ENCODE measurements at places on chromosomes 1 and 21. TPM values are rescaled to one million over a fixed set of nuclear protein-coding genes. Genes with fewer than 3 reads are reported as not detected.

DNA sequence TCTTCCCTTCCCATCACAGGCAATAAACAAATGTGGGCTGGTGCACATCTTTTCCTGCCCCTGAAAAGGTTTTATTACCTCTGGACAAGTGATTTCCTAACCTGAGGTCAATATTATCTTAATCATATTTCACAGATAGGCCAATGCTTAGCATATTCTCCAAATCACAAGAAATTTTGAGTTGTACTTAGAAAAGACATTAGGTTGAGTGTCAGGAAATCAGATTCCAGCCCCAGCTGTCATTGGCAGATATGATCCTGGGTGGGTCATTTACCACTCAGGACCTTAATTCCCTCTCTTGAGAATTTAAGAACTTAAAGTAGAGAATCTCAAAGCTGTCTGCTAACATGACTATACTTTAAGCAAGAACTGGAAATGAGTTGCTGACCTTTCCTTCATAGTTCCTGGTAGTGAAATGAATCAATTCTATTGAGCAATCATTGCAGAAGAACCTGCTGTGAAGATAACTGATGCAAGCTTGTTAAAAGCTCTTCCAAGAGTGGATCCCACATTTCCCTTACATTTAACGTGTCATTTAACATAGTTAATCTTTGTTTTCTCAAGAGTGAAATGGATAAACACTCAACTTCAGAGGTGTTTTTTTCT lies 46.4 kb upstream of the CR2 start:
- no peak for DNase-seq

DNA sequence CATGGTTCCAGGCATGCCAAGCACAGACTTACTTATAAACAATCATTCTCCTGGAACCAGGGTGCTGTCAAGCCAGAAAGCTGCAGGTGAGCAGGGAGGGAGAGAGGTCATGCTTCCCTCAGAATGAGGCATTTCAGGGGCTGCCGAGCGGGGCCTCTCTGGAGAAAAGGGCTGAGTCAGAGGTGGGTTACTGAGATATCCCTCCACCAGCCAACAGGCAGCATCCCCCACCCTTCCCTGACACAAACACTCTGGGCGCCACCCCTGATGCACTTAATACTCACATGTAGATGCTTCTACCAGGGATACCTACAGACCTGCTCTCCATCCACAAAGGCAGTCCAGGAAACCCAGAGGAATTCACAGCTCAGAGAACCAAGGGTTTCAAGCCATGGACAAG lies 13.1 kb downstream of the STK40 start:
- no peak for DNase-seq

DNA sequence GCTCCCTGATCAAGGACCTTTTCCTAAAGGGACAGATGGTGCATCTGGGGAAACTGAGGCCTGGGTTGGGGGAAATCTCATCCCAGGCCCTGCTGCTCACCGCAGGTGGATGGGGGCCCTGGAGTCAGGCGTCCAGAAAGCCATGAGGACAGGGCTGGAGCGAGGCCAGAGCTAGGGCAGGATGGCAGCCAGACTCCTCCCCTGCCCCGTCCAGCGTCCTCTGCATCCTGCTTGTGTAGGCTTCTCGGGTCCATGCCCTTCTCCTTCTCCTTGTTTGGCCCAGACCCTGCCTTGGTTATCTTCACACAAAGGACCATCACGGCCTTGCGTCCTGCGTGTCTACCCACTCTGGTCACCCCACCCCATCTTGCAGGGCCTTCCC lies 43.0 kb downstream of the TRIM11 start:
- DNase-seq = no peak

DNA sequence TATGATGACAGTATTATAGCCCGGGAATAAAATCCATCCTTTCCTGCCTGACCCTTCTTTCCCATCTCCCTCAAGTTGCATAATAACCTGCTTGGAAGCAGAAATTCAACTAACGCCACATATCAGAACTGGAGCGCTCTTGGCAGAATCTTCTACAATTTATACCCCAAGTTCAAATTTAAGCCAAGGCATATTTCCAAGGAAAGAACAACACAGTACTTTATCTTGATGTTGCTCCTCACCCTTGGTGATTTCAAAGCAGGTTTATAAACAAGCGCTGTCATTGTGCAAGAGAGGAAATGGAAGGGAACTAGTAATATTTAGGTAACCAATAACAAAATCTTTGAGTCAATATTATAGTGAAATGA lies 38.0 kb upstream of the PTGFRN start:
- no peak for DNase-seq

- DNase-seq = no peak
Observed at GRCh38 chr1:54989968-54990810, 8.5 kb upstream of the BSND start.

- DNase-seq = no peak
Observed at GRCh38 chr1:184975208-184975870, 1.0 kb upstream of the NIBAN1 start.

DNA sequence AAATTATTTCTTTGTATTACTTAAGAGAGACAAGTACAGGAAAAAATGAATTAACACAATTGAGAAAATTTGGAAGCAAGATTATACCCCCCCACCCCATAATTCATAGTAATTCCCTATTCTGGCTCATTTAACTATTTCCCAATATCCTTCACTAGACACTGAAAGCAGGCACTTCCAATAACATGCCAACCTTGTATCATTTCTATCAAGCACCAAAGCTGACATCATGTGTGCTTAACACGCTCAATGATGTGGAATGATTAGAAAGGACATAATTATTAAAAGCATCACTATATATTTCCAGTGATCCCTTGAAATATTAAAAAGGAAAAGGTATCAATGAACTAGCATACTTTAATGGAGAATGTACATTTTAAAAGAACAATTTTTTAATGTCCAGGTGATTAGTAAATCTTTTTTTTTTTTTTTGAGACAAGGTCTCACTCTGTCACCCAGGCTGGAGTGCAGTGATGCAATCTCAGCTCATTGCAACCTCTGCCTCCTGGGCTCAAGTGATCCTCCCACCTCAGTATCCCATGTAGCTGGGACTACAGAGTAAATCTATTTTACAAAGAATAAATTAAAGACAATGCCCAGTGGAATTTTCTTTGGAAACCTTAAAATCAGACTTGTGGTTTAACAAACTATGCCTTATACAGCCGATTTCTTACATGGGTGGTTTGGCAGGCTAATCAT lies 443.9 kb downstream of the DSCAM start:
- no peak for DNase-seq

DNA sequence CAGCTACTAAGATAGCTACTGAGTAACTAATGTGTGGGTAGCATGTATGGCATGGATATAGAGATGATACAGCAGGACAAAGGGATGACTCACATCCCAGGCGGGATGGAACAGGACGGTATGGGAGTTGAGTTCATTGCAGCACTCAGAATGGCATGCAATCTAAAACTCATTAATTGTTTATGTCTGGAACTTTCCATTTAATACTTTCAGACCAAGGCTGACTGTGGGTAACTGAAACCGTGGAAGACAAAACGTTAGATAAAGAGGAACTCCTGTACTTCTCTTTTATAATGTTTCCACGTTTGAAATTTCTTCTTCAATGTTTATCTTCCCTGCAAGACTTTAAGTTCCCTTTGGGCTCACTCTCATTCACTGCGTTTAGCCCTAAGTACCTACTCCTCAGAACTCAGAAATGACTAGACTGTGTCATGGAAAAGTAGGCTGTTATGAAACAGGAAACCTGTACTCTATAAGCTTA lies 151.9 kb downstream of the MAGI3 start:
- no peak for DNase-seq

GRCh38 chr1:63461661-63462230 lies 61.3 kb downstream of the ITGB3BP start:
- no peak for DNase-seq

GRCh38 chr1:153251988-153252387 lies 7.5 kb upstream of the LORICRIN start:
- no peak for DNase-seq

- no peak for DNase-seq
Observed at GRCh38 chr1:6790146-6790545, 4.9 kb downstream of the CAMTA1 start.

DNA sequence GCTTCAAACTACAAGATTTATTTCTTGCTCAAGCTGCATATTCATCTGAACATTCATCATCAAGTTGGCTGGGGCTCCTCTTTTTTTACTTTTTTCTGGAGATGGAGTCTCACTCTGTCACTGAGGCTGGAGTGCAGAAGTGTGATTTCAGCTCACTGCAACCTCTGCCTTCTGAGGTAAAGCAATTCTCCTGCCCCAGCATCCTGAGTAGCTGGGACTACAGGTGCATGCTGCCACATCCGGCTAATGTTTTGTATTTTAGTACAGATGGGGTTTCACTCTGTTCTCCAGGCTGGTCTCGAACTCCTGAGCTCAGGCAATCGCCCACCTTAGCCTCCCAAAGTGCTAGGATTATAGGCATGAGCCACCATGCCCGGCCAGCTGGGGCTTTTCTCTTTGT lies 88.3 kb upstream of the C1orf105 start:
- no peak for DNase-seq

DNA sequence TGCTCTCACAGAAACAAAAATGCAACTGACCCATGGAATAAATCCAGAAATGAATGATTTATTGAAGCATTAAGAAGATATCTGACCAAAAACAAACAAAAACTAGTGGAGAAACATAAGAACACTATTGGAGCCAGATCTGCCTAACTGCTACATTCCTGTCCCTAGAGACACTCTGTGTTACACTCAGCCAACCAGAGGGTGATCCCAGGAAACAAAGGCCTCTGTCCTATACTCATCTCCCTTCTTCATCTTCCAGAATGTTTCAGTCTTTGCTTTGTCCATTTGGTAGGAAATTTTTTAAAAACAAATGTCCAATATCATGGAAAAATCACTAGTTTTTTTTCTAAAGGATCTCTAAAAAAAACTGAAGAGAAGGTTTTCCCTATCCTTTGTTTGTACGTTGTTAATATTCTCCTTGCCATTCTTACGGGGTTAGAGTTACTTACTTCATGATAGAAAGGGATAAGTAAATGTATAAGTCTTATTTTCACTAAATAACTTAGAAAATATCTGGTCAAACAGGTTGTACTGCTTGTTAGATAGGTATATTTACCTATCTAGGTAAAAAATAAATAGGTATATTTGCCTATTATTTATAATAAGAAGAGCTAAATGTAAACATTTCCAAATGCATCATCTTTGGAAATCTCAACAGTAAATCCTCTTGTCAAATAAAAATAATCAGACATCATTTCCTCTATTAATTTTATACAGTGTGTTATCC lies 59.1 kb downstream of the NME7 start:
- DNase-seq = no peak

DNA sequence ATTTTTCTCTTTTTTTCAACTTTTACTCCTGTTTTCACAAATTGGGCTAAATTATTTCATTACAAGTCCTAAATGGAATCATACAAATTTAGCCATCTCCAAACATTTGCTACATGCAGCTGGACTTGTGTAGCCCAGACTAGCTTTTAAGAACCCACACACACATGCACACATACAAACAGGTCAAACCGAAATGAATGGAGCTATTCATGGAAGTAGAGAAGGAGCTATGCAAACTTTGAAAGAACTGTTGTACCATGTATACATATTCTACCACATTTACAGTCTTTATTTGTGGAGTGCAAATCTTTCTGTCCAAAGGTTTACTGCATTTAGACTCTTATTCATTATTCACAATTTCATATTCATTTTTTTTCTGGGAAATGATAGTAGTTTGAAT lies 189.1 kb upstream of the RNPC3 start:
- DNase-seq = no peak

GRCh38 chr1:73789965-73790364 lies 408.0 kb downstream of the LRRIQ3 start:
- no peak for DNase-seq

DNA sequence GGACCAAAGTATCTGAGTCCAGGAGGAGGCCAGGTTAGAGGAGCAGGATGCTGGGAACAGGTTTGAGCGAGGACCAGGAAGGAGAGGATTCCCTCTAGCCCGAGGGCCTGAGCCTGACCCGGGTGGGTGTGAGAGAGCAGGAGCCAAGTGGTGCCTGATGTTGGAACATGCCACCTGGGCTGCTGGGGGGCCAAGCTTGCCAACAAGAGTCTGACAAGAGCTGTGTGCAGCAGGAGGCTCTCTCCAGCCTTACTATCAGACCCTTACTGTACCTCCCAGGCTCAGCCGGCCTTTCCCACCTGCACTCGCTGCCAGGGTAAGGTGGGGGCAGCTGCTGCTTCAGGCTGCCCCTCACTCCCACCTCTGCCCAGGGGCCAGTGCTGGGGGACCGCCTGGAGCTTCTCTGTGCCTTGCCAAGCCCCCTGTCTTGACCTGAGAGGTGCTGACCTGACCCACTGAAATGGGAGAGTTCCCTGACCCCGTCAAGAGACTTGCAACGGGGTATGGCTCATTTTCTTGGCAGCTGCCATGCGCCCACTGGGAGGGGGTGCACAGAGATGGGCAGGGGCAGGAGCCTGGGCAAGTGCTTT lies 159.6 kb upstream of the VAMP3 start:
- DNase-seq = no peak

- no peak for DNase-seq
Observed at GRCh38 chr1:12011998-12012397, 7.3 kb upstream of the MIIP start.

DNA sequence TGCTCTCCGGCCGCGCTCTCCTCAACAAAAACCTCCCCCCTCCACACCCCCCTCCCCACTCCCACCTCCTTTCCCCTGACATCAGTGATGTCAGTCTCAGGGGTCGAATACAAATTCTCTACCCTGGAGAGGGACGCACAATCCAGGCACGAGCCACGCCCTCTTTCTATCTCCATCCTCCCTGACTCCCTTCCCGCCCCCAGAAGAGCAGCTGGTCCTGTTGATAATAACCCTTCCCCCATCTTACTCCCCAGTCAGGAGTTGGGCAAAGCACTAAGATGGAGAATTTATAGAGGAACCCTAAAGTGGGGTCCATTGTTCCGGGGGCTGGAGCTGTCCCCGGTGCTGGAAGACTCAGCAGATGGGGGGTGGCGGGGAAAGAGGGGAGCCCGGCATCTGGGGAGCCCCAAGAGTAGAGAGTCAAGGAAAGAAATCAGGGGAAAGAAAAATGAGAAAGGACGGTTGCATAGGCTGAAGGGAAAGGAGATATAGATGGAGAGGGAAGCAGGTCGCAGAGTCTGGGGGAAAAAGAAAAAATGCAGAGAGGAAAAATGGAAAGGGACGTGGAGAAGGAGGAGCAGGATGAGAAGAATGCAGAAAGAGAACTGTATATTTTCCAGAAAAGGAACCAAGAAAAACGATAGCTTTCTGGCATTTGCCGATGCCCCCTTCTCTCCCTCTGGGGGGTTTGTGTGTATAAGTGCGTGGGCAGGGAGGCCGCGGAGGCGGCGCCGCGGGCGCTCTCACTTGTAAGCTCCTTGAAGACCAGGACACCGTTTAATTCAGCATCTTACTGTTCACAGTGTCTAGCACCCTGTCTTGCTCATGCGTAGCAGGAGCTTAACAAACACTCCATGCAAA lies at the start of gene CELF3:
TSS of gene CELF3 (minus strand) at position 33 of the 861 bp plus-strand sequence. CDS start 783 bp downstream, outside the sequence.
- peak; percentile 49 for DNase-seq

GRCh38 chr1:165228676-165229075 lies 127.8 kb downstream of the LMX1A start:
- DNase-seq = peak; percentile 35

GRCh38 chr1:167618789-167619188 lies 11.2 kb upstream of the RCSD1 start:
- no peak for DNase-seq

Gene GJA4
- 18.4 TPM for polyA plus RNA-seq

Gene LCA5L
- 3.5 TPM for polyA plus RNA-seq

Gene CYP4X1
- 7.3 TPM for polyA plus RNA-seq

Gene ATAD3C
- polyA plus RNA-seq = 4.6 TPM

Gene OR2T11
- polyA plus RNA-seq = 0.04 TPM

Gene HSD3B2
- 1.4 TPM for polyA plus RNA-seq

Gene EXTL1
- polyA plus RNA-seq = 1.7 TPM

Gene EIF4G3
- polyA plus RNA-seq = 65.2 TPM
